ENCODE measurements at places on chromosomes 6 and 20.

DNA sequence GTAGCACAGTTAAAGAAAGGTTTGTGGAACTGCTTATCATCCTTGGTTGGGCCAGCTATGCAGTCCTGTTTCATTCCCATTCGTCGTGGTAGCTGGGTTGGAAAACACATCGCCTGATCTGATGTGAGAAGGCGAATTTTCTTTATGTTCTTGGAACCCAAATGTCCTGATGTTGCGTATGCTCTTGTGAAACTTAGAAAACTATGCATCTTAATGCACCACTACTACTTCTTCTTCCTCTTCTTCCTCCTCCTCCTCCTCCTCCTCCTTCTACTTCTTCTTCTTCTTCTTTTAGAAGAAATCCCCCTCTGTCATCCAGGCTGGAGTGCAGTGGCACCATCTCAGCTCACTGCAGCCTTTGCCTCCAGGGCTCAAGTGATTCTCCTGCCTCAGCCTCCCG, 381.6 kb downstream of the UTRN start:
- no peak for DNase-seq

DNA sequence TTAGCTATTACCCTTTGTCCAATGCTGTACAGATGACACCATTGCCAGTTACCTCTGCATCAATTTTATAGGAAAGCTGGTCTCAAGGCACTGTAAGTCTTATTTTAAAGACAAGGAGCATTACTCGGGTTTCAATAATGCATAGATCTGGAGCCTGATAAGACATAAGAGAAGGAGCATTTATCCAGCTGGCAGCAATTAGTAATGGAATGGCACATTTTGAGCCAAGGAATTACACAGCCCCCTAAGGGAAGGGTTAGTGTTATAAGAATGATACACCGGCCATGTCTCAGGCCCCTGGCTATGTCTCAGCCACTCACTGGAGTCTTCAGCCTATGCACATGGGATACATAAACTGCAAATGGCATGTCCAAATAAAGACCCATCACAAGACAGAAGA, 23.1 kb upstream of the TMEM242 start:
- DNase-seq, result no peak

DNA sequence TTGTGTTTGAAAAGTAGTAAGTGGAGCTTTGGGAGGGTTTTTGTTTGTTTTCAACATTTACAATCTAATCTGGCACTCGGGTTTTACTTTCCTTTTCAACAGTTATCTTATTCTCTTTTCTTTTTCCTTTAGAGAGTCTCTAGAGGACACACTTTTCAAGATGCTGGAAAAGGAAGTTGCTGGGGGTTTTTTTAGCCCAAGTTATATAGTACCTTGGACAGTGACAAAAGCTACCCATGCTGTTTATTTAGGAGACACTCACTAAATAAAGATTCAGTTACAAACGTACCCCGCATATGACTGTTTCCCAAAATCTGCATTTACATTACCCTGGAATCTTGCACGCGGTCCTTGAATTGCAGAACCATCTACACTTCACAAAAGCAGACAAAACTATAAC, 78.8 kb downstream of the MAP7 start:
- no peak for DNase-seq

DNA sequence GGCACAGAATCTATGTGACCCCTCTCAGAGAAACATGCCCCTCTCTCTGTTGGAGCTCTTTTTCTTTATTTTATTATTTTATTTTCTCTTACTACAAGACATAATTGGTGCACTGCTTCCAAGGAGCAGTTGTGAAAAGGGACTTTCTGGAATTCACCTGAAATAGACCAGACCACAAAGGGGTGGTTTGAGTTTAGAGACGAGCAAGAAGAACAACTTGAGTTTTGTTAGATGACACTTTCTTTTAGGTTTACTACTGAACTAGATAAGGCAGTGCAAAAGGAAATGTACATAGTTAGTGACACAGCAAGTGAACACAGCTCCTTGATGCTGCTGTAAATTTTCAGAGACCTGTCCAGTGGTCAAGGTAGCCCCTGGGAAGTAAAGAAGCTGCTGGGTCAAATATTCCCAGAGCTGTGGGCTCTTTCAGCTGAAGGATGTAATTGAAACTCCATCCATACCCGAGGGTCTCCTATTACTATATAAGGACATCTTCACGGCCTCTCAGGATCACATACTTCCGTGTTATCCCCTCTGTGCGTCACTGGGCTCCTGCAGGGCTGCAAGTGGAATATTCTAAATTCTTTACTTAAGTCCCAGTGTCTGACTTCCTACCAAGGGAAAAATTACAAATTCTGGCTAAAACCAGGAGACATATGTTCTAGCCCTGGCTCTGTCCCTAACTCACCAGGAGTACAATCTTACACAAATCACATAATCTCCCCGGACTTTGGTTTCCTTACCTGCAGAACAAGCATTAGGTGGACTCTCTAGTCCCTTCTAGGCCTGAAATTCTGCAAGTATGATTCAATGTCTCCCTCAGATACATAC, 69.1 kb upstream of the ADTRP start:
- no peak for DNase-seq

GRCh38 chr20:40416274-40416673, 272.8 kb downstream of the MAFB start:
- DNase-seq, result peak; percentile 92

DNA sequence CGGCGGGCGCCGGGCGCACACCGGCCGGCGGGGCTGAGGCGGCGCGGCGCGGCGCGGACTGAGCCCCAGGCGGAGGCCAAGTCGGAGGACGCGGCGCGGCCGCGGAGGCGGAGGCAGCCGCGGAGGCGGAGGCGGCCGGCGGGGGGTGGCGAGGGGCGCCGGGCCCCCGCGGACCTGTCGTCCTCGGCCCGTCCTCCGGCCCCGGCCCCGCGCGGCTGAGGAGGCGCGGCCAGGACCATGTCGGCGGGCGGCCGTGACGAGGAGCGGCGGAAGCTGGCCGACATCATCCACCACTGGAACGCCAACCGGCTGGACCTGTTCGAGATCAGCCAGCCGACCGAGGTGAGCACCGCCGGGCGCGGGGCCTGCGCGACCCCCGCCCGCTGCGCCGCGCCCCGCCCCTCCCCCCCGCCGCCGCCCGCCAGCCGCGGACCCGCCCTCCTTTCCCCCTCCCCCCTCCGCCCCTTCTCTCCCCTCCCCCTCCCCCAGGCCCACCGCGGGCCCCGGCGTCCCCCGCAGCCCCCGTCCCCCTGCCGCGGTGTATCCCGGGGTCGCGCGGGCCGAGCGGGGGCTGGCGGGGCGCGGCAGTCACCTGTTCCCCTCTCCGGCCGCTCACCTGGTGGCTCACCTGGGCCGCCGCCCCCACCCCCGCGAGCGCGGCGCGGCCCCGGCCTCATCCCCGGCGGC, at the start of gene AFDN:
TSS of gene AFDN (plus strand) at position 16 of the 687 bp plus-strand sequence. CDS start at position 238, 222 bp downstream.
- DNase-seq, result no peak

- no peak for DNase-seq
Observed at GRCh38 chr6:14880052-14880451, 365.8 kb upstream of the JARID2 start.

DNA sequence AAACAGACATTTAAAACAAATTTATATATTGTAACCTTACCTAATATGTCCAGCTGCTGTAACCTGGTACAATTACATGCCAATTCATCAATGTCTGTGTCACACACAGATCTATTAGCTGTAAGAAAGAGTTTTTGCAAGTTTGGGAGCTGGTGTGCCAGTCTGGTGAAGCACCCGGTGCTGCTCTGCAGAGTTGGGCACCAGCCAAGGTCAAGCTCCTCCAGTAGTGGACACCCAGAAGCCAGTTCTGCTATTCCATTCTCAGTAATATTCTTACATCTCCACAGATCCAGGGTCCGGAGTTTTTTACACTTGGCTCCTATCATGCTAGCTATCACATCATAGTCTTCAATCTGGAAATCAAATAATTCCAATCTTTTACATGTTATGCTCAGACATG, 41.0 kb downstream of the POU3F2 start:
- no peak for DNase-seq

GRCh38 chr6:132021552-132022375, 70.6 kb upstream of the CCN2 start:
- DNase-seq, result no peak

- DNase-seq, result no peak
Observed at GRCh38 chr20:34435589-34435988, 72.5 kb downstream of the ITCH start.

- DNase-seq, result no peak
Observed at GRCh38 chr6:163226836-163227485, 187.6 kb upstream of the QKI start.

DNA sequence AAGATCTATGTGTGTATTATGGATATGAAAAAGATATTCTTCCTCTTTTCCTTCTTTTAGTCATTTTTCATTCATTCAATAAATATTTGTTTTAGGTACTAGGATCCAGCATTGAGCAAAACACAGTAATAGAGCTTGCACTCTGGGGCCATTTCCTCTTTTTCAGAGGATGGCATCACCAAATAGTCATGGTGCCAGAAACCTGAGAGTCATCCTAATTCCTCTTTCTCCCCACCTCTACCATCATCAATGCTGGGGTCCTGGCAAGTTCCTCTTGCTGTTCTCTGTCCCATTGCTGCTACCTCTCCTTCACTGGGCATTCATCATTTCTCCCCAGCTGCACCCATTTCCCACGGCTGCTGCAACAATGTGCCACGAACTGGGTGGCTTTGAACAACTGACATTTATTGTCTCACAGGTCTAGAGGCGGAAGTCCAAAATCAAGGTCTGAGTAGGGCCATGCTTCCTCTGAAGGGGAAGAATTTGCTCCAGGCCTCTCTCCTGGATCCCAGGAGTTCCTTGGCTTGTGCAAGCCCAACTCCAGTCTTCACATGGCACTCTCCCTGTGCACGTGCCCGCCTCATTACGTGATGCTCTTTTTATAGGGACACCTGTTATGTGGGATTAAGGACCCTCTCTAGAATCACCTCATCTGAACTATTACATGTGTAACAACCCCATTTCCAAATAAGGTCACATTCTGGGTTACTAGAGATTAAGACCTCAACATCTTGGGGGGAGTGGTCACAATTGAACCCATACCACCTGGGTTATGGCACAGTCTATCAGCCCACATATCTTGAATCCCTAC, 9.5 kb upstream of the IGF2R start:
- no peak for DNase-seq

DNA sequence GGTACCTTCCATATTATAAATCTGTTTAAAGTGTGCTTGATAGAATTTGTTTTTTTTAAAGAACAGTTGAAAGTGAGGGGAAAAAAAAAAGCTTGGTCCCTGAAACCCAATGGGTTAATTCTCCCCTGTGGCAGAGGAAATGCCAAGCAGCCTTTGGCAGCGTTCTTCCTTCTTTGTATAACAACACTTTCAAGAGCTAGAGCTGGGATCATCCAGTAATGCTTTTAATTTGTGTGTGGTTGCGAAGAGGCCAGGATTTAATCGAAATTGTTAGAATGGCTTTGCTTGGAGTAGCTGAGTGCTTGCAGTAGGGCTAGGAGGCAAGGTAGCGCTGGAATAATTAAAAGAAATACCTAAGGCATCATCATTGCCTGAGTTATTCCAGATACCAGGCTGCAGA, 692.0 kb downstream of the DHX35 start:
- no peak for DNase-seq

DNA sequence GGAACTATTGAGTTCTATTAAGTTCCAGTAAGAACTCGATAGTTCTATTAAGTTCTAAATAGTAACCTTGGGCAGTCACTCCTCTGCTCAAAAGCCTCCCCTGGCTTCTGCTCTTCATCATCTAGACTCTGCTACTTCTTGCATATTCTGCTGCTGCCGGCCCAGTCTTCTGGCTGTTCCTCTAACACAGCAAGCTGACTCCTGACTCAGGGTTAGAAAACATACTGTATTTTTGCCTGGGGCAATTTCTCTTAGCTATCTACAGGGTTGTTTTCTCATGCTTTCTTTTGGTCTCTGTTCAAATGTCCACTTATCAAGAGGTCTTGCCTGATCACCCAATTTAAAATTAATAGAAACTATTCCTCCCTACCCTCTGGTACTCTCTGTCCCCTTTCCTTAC, 14.6 kb downstream of the SLC25A27 start:
- DNase-seq, result no peak

DNA sequence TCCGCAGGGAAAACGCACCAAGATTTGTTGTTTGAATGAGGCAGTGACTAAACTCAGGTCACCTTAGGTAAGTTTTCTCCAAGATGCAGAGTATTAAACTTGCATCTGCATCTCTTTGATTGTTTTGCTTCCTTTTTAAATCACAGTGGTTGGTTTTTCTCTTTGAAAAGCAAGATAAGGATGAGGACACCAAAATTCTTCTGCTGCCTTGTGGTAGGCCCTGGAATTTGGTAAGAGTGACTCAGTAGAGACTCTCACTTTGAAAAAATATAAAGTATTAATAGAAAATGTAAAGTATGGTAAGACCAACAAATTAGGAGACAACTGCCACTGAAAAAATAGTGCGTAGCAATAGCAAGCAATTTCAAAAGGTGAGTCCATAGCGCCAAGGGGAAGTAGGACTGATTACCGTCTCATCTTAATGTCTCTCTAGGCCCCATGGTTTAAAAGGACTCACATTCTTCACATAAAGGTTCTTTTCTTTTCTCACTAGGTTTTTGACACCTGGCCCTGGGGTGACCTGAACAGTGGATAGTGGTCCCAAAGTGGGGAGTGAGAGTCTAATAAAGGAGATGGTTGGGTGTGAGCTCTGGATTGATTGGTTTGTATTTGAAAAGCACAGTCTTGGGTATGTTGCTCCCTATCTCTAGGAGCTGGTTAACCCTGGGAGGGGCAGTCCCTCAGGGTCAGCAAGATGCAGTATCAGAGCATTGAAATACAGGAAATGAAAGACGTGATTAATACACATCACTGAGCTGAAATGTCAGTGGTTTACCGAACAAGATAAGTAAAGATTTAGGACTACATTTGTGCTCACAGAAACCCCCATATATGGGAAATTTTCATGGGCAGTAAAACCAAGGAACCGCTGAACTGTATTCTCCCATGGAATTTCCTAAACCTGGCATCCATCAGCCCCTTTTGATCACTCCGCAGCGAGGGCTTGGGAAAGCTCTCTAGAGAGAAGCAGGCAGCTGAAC, 221.2 kb downstream of the SLC24A3 start:
- no peak for DNase-seq

GRCh38 chr20:15742627-15743026, 830.6 kb downstream of the KIF16B start:
- DNase-seq, result no peak

- DNase-seq, result no peak
Observed at GRCh38 chr6:109513571-109514071, 30.6 kb upstream of the ZBTB24 start.

GRCh38 chr6:20691185-20691584, 156.9 kb downstream of the CDKAL1 start:
- no peak for DNase-seq

DNA sequence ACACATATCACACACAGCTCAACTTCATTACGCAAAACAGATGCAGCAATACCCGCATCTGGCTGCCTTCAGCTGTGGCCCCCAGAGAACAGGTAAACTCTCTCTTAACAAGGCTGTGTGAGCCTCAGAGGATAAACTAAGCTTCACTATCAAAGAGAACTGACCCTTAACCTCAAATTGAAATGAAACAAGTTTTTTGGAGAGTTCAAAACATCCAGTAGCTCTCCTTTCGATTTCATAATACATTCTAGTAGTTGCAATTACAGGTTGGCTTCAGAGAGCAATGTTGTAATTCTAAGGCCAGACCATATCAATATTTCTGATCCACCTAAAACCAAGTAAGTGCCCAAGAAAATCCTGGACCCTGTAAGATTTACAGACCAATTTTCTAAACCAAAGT, 113.5 kb downstream of the FAXC start:
- DNase-seq, result no peak
